ENCODE measurements at places on chromosomes 7 and 10.

DNA sequence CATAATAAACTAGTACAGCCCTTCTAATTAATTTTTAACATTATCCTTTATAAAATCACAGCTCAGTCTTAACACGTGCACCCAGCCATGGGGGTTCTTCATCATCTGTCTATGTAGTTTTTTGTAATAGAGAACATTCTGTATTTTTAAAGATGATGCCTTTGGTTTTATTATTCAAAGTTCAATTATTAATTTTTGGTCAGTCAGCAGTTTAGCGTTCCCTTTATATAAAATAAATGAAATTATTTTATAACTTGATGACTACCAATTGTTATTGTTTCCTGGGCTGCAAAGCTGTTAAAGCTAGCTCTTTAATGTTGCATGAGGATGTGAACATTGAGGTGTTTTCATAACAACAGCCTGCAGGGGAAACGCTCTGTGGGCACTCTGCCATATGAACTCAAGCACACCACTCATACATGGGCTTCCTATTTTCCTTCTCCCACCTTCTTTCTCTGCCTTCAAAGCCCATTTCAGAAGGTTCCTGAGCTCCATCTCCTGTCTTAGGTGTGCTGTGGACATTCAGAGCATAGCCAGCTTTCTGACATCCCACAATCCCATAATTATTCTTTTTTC, 172.0 kb upstream of the YAE1 start:
- DNase-seq = no peak

DNA sequence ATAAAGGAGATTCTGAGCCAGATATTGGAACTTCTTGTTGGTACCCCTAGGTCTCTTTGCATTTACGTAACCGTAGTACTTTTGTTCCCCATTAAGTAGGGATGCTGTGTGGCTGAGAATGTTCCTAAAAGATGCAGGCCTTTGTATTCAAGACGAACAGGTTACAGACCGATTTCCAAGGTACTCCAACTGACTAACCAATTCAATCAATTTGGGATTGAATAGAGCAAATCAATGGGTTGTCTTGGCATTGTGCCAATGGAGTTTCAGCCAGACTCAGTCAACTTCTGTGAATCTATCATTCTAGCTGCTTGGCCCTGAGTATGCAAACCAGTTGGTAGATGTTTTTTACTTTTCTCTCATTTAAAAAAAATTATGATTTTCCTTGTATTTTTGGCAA, 347.3 kb upstream of the NPVF start:
- no peak for DNase-seq

DNA sequence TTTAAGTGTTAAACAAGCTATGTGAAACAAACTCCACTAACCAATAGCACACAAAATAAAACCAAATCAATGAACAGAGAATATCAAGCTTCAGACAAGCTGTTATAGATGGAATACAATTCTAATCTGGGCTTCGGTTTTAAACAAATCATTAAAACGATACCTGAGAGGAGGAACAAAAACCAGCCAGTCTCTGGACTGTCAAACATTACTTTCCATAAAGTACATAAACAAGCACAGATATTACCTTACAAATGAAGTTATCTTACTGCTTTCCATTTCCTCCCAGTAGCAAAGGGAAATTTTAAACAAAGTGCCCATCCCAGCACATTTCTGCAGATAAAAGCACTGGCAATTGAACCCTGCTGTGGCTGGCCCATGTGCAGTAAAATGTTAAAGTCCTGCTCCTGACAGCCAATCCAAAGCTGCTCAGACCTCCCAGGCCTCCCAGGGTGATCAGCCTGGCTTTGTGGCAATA, 128.0 kb downstream of the NRCAM start:
- DNase-seq = no peak

GRCh38 chr10:112756235-112756527, 193.9 kb upstream of the TCF7L2 start:
- DNase-seq = no peak
